ENCODE measurements at places on chromosomes 1 and 21.

GRCh38 chr1:168966636-168967035, 139.9 kb upstream of the ATP1B1 start:
- DNase-seq = no peak

- DNase-seq = peak; percentile 44
These were observed 10.7 kb downstream of the LRRC47 start for GRCh38 chr1:3785456-3786157.

DNA sequence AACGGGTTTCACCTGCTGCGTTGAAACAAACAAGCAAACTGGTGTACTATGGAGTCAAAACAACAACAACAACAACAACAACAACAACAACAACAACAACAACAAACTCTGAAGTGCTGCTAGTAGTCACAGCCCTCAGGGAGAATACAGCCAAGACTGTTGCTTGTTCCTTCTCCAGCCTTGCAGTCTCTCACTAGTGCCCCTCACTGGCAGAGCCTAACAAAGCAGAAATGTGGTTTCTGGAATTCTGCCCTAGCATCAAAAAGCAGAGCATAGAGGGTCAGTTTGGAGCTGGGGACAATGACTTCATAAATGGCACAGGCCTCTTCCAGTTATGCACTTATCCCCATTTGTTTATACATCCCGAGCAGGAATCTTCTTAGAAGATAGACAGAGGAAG, 187.4 kb downstream of the KCNK2 start:
- DNase-seq = no peak

- no peak for DNase-seq
These were observed 21.0 kb downstream of the SDE2 start for GRCh38 chr1:225977937-225978748.

GRCh38 chr1:156591181-156591431, 470 bp upstream of the NAXE start:
- DNase-seq = no peak

GRCh38 chr21:17921579-17922530, 102.7 kb upstream of the C21orf91 start:
- no peak for DNase-seq

DNA sequence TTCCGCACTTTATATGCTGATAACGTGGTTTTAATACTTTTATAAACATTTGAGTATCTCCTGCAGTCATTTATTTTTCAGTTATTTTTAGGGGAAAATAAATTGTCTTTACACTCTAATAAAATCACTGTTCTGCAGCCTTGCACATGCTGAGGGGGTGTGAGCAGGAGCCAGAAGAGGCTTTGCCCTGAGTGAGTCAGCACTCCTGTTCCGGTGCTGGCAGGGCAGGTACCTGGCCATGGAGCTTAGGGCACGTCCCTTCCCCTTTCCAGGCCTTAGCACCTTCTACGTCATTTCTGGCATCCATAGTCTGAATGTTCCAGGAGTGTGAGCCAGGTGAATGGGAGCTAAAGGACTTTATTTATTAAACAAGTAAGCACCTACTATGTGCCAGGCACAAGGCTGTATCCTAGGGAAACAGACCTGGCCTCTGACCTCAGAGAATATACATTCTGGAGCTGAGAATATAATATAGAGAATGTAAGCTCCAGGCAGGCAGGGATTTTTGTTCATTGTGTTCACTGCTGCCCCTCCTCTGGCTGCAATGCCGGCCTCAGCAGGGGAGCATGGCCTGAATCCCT, 402.9 kb downstream of the PTPRU start:
- no peak for DNase-seq

- no peak for DNase-seq
These were observed 9.4 kb upstream of the MNDA start for GRCh38 chr1:158821723-158822122.

DNA sequence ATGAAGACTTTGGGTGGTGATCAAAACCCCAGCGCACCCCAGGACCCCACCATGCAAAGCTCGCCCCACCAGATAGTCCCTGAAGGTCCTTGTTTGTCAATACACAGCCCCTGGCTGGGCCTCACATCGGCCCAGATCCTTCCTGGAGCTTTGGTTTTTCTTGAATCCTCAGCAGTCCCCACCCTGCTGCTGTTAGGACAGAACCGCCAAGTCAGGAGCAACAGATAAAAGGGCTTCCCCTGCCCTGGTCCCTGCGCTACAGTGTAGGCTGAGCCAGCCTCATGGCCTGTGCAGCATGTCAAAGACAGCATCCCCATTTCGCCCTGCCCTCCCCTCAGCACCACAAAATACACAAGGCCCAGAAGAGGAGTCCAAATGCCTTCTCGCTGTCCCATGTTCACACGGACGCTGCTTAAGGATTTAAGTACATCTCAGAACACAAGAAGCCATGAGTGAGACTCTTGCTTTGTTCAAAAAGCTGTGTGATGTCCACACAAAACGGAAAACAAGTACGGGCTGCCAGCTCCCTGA, 65.7 kb downstream of the PSMG1 start:
- no peak for DNase-seq

- no peak for DNase-seq
These were observed 18.0 kb downstream of the SSX2IP start for GRCh38 chr1:84672080-84672854.

GRCh38 chr21:41954654-41955499, 1.1 kb upstream of the C2CD2 start:
- DNase-seq = no peak

- DNase-seq = no peak
These were observed 10.1 kb upstream of the TTLL10 start for GRCh38 chr1:1163538-1164070.

DNA sequence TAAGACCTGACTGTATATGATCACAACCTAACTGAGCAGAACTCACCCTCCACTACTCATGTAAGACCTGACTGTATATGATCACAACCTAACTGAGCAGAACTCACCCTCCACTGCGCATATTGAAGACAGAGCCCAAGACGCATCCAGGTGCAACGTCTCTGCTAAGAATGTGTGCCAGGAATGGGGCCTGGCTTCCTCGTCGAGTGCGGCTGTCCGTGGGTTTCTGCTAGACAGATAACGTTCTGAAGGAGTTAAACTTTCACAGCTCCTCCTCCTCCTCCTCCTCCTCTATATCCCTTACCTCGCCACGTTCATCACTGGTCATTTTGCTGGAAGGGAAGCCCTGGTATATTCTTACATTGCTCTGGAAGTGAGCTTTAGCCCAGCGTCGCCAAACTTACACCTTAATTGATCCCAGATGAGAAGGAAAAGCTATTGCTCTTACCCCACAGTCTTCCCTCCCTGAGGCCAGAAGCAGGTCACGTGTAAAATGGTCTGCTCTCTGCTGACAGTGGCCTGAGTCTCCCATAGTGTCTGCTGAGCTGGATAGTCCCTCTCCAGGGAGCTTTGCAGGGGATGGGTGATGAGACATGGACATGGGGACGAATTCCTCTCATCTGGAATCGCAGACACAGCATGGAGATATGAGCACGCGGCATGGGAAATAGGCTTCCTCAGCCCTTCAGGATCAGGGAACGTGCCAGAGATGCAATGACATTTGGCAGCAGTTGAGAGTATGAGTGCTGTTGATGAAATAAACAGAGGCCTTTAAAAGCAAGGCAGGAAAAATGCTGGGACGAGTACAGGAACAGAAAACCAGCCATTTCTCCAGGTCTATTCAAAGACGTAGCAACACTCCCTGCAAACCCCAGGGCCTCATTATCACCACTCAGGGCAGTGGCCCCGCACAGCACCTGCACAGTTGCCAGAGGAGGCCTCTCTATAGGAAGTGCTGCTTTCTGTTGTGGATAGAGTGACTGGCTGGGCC, 528.1 kb downstream of the KIF26B start:
- no peak for DNase-seq

DNA sequence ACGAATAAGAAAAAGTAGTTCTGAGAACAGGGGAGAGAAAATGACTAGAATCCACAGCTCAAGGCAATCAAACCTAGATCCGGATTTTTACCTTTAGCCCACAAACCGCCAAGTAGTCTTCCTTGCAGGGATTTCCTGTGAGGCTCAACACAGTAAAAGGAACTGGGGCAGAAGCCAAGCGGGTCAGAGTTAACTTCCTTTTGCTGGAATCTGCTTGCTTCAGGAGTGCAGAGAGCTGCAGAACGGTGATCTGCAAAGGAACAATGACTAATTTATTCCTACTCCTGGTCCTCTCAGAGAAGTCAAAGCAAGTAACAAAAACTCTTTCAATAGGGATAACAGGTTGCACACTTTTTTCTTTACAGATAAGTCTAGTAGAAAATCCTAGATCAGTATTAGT, 53.4 kb downstream of the UBR4 start:
- peak; percentile 93 for DNase-seq

- no peak for DNase-seq
These were observed 349.4 kb upstream of the NFIA start for GRCh38 chr1:60732977-60733401.

GRCh38 chr1:55338448-55338820, 123.3 kb upstream of the USP24 start:
- DNase-seq = no peak

GRCh38 chr1:9400425-9401079, 107.9 kb downstream of the SPSB1 start:
- DNase-seq = no peak

GRCh38 chr1:64886877-64887276, 79.5 kb downstream of the JAK1 start:
- DNase-seq = no peak

DNA sequence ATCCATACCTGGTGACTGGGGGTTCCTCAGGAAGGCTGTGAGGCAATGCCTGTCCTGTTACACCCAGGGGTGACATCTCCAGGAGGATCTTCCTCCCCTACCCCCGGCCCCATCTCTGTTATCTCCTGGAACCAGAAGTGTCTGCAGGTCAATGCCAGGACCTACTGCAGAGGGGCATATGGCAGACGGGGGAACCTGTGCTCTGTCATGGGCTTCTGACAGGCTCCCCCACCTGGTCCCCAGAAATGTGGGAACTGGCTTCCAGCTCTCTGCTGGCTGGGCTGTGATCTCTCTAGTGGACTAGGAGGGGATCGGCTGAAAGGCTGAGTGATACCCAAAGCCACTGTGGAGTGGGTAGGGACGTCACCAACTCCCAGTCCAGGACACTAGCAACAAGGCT, 21.0 kb downstream of the KCND3 start:
- DNase-seq = no peak

- DNase-seq = peak; percentile 92
These were observed 5.6 kb downstream of the ARHGEF16 start for GRCh38 chr1:3459940-3460671.

DNA sequence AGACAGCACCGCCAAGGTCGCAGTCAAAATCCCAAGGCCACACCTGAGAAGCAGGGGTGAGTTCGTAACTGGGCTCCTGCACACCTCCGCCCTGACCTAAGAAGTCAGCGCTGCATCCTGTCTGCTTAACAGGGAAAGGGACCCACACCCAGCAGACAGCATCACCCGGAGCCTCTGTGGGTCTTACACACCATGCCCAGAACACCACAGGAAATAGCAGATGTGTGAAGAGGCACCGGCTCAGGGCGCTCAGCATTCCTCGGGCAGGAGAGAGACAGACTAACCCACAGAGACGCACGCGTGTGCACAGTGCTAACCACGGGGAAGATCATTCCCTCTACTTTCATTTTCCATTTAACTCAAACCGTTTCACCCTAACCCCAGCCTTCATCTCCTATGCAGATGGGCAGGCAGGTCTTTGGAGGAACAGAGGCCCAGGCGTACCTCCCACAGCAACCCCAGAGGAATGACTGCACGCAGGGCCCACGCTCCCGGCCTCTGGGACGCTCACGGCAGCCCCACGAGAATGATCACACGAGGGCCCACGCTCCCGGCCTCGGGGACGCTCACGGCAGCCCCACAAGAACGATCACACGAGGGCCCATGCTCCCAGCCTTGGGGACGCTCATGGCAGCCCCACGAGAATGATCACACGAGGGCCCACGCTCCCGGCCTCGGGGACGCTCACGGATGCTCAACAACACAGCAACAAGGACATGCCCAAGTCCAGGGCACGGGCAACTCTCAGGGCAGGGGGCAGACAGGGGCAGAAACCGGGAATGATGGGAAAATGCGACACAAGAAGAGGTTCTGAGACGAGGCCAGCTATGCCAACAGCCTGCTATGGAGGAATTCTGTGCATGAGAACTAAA, 20.9 kb downstream of the POFUT2 start:
- DNase-seq = no peak

DNA sequence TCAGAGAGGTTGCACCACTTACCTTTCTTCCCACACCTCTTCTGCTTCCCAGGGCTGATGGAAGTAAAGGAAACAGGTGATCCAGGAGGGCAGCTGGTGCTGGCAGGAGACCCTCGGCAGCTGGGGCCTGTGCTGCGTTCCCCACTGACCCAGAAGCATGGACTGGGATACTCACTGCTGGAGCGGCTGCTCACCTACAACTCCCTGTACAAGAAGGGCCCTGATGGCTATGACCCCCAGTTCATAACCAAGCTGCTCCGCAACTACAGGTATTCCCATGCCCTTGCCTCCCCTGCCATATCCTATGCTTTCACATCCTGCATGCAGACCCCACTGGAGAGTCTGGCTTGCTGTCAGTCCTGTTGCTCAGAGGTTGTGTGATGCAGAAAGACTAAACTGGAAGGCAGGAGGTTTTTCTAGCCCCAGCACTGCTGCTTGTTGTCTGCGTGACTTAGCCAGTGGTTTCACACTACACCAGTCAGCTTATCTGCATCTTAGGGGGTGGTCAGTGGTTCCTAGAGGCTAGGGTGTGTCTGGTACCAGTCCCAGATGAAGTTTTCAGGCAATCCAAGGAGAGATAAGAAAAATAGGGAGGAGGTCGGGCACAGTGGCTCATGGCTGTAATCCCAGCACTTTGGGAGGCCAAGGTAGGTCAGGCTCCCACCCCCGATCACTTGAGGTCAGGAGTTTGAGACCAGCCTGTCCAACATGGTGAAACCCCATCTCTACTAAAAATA, 10.2 kb downstream of the RHOC start:
- no peak for DNase-seq

- DNase-seq = no peak
These were observed 2.2 kb downstream of the RNF19B start for GRCh38 chr1:32962248-32962896.

DNA sequence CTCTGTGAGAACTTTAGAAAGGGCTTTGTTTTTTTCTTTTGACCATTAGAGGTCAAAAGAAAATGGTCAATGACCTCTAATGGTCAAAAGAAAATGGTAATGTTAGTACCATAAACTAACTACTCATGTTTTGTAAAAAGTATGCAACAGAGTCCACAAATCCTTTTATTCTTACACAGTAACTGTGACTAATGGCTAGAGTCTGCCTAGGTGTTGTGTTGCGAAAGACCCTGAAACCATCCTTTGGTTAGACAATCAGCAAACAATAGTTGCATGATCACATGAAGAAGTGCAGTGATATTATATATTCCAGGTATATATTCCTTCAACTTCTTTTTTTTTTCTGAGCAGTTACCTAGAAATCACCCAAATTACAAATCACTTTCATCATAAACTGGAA, 40.9 kb downstream of the NEGR1 start:
- DNase-seq = no peak

GRCh38 chr1:13469343-13469742, 44.5 kb downstream of the LRRC38 start:
- DNase-seq = no peak

- no peak for DNase-seq
These were observed 2.4 kb upstream of the WNT3A start for GRCh38 chr1:228004331-228004855.

GRCh38 chr1:19070197-19070651, 113.7 kb upstream of the IFFO2 start:
- DNase-seq = no peak

- no peak for DNase-seq
These were observed 6.9 kb upstream of the GALE start for GRCh38 chr1:23807453-23807852.

Data from colonic mucosa (tissue), 4 donors.